ENCODE measurements at places on chromosomes 1 and 21.
A peak's percentile ranks its signal among the peaks of the same experiment; 100 is the strongest.

- DNase-seq: no peak
These were observed 7.3 kb downstream of the SLC1A7 start for GRCh38 chr1:53134961-53135734.

- DNase-seq: no peak
These were observed 100.5 kb upstream of the HMGB4 start for GRCh38 chr1:33763406-33763805.

GRCh38 chr1:6359216-6360116 is 34.1 kb downstream of the ACOT7 start:
- DNase-seq: peak; percentile 82

DNA sequence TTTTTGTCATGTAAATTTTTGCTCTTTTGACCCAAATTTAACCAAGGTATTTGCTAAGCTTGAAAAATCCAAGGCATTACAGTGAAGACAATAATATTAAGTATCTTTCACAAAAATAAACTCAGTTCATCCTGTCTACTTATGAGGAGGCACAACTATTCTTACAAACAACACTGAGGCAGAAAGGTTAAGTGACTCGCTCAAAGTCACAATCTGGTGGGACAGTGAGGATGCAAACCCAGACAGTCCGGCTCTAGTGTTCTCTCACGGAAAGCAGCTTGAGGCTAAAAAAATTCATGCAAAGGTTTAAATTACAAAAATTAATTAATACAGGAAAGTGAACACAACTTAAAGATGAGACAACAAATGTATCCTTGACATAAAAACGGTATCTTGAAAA is 125.3 kb downstream of the SIPA1L2 start:
- no peak for DNase-seq

DNA sequence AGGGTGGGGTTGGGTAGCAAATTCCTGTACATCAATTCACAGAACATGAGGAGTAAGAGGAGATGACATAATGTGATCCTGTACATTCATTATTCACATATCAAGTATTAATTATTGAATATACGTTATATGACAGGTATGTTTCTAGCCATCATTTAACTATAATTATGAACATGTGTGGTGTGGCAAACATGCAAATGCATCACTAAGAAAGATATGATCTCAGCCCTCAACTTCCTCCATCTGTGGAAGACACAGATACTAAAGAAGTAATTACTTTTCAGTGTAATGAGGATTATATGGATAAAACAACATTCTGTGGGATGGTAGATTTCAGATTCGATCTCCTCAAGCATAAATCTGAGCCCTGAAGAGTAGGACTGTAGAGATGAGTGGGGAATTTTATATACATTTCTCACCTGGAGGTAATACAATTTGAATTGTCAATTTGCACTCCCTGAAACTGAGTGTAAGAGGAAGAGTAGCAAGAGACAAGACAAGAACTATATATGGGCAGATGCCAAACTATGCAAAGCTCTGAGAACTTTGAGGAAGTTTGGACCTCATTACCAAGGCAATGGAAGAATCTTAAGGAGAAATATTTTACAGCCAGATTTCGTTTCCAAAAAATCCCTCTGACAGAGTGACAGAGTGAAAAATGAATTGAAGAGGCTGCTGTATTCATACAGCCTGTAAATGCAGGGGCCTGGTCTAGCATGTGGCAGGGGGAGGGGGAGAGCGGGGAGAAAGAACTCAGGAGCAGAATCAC is 275.5 kb downstream of the TPR start:
- DNase-seq: no peak

- DNase-seq: no peak
These were observed 29.9 kb downstream of the BCAR3 start for GRCh38 chr1:93651695-93652094.

GRCh38 chr1:18015719-18016118 is 91.9 kb upstream of the IGSF21 start:
- no peak for DNase-seq

GRCh38 chr1:156284757-156285156 is 632 bp downstream of the TMEM79 start:
- DNase-seq: no peak

DNA sequence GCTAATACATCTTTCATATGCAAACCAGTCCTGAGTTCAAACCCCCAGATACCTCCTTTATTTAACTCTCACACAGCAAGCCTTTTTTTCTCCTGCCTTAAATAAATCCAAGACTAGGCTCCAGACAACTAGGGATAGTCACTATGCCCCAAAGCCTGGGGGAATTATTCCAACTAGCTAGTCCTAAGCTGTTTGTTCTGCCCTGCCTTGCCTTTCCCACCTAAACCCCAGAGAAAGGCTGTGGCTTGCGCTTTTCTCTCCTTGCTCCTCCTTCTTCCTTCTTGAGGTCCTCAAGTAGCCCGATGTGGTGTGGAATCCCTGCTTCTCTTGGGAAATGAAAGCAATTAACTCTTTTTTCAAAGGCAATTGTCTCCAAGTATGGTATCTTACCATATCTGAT is 31.8 kb downstream of the C1orf87 start:
- no peak for DNase-seq

DNA sequence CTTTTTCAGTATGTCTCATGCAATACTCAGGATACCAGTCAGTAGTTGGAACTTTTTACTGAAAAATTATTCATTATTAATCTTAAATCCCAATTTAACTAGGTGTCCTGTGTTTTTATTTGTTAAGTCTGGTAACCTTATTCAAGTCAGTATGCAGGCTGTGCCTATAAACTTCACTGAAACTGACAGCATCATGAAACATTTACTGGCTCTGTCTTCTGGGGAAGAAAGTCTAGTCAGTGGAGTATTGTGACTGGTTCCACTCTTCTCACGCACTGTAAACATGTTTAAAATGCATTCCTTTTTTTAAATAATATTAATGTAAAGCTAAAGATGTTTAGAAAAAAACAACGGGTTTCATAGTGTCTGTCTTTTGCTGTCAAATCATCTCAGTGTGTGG is 739.7 kb downstream of the LTN1 start:
- no peak for DNase-seq

DNA sequence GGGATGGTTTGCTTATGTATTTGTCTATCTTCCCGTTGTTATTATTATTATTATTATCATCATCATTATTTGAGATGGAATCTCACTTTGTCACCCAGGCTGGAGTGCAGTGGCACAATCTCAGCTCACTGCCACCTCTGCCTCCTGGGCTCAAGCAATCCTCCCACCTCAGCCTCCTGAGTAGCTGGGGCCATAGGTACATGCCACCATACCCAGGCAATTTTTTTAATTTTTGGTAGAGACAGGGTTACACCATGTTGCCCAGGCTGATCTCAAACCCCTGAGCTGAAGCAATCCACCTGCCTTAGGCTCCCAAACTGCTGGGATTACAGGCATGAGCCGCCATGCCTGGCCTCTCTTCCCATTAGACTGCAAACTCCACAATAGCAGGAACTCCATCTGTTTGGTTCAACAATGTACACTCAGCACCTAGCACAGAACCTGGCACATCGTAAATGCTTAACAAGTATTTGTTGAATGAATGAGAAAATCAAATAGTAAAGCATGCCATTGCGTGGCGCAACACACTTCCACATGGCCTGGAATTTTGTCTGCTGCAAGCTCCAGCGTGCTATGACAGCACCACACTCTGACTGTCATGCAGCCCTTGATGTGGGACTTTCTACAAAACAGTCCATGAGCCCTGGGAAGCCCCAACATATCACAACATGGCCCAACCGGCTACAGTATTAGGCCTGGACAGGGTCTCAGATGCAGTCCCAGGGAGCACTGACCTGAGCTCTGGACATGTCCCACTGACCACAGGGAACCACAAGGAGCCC is 3.8 kb upstream of the TINAGL1 start:
- DNase-seq: no peak

DNA sequence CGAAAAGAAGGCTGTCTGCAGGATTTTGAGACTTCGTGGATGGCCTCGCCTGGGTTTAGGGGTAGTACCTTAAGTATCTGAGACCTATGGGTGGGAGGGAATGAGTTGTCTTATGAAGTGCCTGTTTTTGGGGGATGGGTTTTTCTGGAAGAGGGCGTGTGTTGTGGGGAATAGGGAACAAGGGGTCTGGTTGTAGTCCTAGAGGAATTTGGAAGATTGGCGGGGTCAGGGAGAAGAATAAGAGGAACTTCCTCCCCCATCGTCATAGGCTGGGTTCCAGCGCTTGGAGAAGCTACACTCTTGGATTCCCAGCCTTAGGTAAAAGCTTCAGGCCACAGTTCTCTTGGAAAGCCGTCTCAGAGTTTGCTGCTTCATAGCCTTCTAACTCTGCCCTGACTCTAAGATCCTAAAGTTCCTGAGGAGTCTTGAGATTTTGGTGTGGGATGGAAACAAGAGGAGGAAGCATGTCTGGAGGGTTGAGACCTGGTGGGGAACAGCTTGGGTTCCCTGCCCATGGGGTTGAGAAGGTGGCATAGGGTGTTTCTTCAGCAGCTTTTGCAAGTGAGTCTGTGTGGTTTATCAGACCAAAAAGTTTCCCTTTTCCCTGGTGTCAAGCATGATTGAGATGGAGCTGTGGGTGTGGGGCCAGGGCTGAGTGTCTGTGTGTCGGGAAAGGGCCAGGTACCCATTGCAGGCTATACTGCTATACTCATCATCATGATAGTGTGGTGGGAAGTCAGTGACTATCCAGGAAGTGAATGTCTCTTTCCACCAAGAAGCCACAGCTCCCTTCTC is 1.8 kb downstream of the VANGL2 start:
- DNase-seq: no peak

- DNase-seq: no peak
These were observed 110.5 kb downstream of the NGF start for GRCh38 chr1:115227346-115228082.

- DNase-seq: no peak
These were observed 20.7 kb upstream of the GJA5 start for GRCh38 chr1:147781056-147781471.

DNA sequence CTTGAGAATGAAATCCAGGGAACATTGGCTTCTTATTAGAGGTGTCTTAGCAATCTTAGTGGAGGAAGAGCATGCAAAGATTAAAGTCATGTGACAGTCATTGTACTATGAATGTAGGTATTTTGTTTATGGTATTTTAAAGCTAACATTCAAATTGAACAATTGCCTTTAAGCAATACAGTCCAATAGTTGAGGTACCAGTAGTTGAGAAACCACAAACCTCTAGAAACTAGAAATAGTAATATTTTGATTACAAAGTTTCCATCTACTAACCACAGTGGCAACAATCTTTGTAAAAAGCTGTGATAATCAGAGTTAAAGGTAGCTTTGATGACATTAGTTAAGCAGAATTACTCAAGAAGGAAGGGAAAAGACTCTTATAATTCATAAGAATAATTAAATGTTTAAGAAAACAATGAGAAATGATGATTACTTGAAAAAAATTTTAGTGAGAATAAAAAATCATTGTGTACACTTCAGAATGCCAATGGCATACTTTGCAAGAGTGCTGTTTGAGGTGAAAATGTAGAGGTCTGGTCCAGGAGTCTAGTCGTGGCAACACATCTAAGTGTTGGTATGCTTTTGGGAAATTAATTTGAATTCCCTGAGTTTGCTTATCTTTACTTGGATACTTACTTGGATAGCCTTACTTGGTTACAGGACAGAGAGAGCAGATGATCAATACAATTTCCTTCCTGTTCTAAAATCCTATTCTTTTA is 104.9 kb upstream of the PTGFR start:
- no peak for DNase-seq

DNA sequence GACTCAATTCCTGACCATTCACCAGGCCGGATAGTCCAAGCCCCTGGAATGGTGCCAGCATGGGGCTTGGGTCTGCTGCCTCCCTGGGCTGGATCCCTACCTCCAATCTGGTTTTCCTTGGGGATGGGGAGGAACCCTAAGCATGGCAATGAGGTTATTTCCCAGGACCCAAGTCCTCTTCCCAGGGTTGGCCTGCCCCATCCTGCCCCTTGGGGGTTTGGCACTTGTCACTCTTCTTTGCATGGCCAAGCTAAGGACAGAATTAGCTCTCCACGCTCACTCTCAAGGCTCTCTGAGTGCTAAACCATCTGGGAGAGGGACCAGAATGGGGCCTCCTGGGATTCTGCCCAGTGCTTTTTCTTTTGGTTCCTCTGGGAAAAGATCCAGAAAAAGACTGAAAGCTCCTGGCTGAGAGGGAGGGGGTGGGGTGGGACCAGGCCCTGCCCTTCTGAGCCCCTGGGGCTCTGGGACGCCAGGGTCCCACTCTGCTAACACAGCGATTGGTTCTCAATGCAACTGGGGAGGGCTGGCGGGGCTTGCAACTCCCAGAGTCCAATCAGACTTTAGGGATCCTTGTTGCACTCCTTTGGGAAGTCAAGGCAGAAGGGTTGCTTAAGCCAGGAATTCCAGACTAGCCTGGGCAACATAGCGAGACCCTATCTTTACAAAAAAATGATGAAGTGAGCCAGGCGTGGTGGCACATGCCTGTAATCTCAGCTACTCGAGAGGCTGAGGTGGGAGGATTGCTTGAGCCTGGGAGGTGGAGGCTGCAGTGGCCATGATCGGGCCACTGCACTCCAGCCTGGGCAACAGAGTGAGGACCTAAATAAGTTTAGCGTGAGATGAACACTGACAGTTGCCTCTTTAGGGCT is 52.7 kb downstream of the DHRS3 start:
- no peak for DNase-seq

DNA sequence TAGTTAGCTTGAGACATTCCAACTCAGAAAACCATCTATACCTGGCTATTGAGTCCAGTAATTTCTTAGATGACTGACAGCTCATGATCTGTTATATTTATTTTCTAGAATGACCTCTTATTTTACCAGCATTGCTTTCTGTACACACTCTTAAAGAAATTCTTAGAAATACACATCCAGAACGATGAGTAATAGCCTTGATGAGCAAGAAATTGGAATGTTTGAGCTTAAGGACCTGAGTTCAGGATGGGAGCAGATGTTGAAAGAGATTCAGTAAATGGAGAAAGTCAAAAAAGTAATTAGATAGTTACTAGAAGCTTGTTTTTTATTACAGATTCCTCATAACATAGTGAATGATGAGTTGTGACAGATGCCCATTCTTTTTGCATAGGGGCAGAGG is 11.7 kb downstream of the PYHIN1 start:
- DNase-seq: no peak

DNA sequence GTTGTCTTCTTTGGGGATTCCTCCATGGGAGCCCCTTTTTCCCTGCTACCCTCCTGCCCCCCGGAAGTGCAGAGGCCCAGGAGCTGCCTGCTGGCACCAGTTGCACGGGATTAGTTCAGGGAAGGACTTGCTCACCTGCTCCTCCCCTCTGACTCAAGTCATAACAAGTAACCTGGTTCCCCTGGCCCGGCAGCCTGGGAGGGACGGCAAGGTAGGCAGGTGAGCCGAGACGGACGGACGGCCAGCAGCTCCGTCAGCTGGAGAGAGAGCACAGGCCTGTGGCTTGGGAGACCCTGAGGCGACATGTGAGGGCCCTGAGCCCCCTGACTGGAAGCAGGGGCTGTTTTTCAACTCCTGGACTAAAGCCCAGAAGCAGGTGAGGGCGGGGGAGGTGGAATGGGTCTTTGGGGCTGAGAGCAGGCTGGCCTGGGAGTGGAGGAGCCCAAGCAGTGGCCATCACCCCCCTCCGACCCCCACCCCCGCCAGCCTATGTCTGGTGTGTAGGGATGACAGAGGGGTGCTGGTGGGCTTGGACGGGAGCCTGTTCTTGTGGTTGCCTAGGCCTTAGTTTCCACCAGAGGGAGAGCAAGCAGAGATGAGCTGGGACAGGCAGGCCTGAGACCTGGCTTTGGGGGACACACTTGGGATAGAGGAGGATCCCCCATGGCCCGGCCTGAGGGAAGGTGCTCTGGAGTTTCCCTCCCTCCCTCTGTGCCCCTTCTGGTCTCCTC is at the start of gene INAVA:
Gene INAVA (plus strand): TSS at position 189 of the 731 bp plus-strand sequence. CDS start 3,501 bp downstream, outside the sequence.
- DNase-seq: no peak

GRCh38 chr21:39630191-39630591 is 17.5 kb downstream of the B3GALT5 start:
- DNase-seq: no peak

Measured in GM10248 (cell line).